Activated gamma-delta T cell (primary cell): ENCODE measurements at places on chromosomes 3 and 15.

DNA sequence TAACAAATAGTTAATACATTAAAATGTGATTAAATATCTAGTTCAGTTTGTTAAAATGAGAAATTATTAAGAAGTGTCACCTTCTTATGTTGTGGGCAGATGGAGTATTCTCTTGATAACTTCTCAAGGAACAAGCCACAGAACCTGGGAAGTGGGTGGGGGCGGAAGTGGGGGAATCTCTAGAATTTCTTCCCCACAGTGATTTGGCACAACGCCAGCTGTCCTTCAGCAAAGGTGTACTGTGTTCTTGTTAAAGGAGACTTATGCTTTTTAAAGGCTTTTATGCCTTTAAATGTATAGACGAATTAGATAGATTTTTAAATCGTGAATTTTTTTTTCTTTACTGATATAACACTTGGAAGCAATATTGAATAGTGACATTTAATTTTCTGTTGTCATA, 42.4 kb downstream of the SEC22A start:
- DNase-seq: no peak

- no peak for DNase-seq
These were observed 828.6 kb upstream of the NR2F2 start for GRCh38 chr15:95501865-95502264.

- DNase-seq: no peak
These were observed 401.9 kb upstream of the IL12A start for GRCh38 chr3:159586571-159587202.

- DNase-seq: no peak
These were observed 183.7 kb downstream of the NTRK3 start for GRCh38 chr15:88072598-88073390.

- no peak for DNase-seq
These were observed 34.7 kb downstream of the RNF111 start for GRCh38 chr15:59022188-59022587.
